Hypothalamus (tissue), 51 donors: ENCODE measurements at places on chromosomes 7 and 10.

GRCh38 chr7:122161628-122162027 is 17.6 kb upstream of the AASS start:
- DNase-seq: no peak

- peak; percentile 17 for DNase-seq
These were observed 290.7 kb downstream of the CCDC3 start for GRCh38 chr10:12710594-12711349.

DNA sequence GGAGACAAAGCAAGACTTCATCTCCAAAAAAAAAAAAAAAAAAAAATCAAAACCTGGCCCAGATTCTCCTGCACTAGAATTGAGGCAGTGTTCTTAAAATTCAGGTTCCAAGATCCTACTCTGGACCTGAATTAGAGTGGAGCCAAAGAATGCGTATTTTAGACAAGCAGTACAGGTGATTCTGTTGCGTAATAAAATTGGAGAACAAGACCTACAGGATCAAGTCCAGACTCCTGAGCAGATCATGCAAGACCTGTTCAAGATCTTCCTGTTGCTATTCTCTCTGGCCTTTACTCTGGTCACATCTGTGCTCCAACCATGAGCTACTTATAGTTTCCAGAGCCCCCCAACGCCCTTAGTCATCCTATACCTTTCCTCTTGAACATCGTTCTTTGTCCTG is 51.5 kb upstream of the RSBN1L start:
- no peak for DNase-seq

GRCh38 chr7:155713384-155713783 is 68.9 kb downstream of the RBM33 start:
- no peak for DNase-seq

DNA sequence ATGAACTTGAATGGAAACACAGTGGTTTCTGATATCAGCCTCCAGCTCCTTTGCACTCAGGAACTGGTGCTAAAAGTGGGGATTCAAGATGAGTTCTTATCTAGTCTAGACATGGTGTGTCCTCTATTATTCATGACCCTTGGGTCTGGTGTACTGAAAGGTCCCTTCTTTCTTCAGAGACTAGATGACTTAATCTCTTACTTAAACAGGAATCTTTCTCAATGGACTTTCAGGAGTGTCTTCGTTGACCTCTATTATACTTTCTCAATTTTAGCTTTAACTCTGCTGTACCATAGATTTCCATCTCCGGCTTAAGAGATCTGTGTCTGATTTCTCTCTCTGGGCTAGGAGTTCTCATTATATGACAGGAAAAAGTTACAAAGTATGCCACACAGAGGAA is 83.5 kb upstream of the INHBA start:
- no peak for DNase-seq

GRCh38 chr7:136134503-136134902 is 157.3 kb upstream of the MTPN start:
- DNase-seq: no peak

DNA sequence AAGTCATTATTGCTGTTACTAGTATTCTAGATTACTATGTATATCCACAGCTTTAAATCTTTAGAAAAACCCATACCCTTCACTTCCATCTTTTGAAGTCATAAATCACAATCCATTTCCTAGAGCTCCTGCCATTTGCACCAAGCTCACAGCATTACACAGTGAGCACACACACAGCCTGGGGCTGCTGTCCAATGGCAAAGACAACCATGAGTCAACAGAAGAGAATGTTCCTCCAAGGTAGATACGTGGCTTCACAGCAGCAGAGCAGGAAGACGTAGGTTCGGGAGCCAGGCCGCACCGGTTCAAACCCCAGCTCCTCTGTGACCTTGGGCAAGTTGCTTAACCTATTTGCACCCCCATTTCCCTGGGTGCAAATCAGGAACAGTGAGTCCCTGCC is 234.6 kb downstream of the DIP2C start:
- DNase-seq: no peak

DNA sequence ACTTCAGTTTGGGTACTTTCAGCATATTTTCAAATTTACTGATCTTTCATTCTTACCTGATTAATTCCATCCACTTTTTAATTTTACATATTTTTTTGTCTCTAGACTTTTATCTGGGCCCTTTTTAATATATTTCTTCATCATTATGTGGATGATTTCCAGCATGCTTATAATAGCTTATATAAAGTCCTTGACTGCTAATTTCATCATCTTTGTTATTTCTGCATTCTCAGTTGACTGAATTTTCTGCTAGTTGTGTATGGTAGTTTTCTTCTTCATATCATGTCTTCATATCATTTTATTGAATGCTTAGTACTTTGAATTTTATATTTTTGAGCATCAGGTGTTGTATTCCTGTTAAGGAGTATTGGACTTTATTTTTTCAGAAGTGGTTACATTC is 39.6 kb downstream of the STAM start:
- no peak for DNase-seq

DNA sequence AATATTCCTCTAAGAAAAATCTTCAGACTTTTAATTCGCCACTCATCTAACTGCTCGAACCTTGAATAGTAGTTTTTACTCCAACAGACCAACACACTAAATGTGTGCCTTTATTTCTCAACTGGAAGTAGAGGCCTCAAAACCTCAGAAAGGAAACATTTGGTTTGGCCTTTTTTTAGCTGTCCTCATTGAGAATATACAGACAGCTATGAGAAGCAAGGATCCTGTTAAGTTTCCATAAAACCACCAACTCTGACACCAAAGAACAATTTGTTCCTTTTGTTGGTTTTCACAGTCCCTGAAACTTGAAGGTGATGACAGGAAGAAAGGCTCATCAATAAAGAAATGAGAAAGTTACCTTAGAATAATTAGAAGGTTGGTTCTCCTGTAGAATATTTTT is 199.2 kb upstream of the MEOX2 start:
- no peak for DNase-seq

DNA sequence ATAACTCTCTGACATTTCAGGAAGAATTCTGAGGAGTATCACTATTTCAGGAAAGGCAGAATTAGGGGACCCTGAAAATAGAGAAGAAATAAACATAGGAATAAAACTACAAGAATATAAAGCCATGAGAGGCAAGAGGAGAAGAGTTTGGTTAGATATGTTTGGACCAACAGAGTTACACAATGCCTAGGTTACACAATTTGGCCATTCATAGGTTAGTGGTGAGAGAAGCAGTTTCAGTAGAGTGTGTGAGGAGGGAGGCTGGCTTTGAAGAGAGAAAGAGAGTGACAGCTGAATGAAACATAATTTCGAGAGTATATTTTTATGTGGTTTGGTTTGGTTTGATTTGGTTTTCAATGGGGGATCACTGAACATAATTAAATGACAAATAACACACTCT is 783.2 kb upstream of the LRRN3 start:
- no peak for DNase-seq

DNA sequence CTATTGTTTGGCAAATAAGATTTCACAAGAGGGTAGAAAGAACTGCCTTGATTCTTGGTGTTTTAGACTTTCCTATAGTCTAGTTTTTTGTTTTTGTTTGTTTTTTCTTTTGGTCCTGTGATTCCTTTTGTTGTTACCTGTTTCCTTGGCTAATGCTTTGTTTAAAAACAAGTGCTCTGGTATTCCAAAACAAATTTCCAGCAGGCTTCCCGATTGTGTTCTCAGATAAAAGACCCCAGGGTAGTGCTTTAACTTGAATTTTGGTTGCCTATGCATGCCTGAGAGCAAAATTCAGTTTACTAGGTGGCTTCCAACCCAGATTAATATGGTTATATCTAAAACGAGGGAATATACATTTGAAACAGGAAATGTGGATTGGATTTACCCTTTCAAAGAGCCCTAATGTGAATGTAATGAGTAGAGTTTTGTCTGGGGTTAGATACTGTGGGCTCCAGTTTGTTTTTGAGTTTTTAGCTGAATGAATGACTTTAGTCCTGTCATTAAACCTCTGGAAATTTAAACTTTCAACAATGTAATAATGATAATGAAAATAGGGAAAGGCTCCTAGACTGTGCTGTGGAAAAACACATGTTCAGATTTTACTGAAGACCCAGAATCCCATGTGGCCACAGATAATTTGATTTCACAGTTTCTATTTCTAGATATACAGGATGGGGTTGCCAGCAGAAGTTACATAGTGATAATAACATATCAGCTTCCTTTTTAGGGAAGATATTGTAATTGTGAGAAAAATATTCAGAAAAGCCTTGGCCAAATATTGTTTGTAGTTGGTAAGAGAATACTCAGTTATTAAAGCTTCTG is 23.9 kb downstream of the AUTS2 start:
- no peak for DNase-seq

DNA sequence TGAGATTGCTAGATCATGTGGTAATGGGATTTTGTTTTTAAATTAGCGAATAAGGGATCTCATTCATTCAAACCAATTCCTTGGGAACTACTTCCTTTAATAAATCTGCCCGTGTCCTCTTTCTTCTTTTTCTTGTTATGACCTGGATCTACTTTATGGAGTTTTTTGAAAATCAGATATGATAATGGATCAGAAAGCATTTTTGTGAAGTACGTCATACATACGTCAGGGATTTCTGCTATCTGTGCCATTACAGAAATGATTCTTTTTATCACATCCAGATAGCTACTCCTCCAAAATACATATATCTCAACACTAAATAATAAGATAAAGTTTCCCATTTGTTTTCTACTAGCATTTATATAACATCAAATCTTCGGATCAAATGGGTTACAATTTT is 40.2 kb upstream of the STK17A start:
- no peak for DNase-seq

DNA sequence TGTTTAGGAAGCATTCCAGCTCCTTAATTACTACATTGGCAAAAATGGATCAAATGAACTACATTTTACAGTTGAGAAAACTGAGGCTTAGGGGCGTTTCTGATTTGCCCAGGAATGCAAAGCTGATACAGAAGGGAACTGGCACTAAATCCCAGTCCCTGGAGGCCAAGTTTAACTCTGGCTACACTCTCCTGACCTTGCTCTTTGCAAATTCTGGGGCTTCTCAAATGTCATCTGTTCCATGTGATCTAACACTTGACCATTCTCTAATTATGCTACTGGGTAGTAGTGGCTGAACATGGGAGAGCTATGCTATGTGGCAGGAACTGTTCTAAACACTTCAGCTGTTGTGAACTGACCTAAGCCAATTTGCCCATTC is 11.3 kb upstream of the HABP2 start:
- no peak for DNase-seq

DNA sequence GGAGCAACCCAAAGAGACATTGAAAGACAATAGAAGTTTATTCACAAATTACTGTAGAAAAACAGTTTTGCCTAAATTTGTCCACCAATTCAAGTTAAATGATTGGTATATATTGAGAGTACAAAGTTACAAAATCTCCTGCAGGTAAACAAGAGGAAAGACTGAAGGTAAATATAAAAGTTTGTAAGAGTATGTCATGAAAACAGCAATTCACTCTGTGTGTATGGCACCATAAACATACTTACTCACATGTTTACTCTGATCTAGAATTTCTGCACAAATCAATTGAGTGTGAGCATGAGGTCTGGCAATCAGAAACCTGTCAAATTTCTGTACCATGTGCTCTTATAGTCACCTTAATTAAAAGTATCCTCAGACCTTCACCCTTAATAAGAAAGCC is 800.9 kb upstream of the MBL2 start:
- DNase-seq: no peak
